AG04450 (cell line): ENCODE measurements at places on chromosomes 12 and 14.
A peak's percentile ranks its signal among the peaks of the same experiment; 100 is the strongest.

- DNase-seq, result no peak
Observed at GRCh38 chr12:45379261-45379660, 163.4 kb downstream of the ANO6 start.

- DNase-seq, result no peak
Observed at GRCh38 chr12:38157933-38158401, 158.6 kb upstream of the ALG10B start.

GRCh38 chr12:47962198-47962597, 1.2 kb upstream of the TMEM106C start:
- no peak for DNase-seq

GRCh38 chr12:558580-558979, 98.8 kb downstream of the B4GALNT3 start:
- DNase-seq, result no peak

DNA sequence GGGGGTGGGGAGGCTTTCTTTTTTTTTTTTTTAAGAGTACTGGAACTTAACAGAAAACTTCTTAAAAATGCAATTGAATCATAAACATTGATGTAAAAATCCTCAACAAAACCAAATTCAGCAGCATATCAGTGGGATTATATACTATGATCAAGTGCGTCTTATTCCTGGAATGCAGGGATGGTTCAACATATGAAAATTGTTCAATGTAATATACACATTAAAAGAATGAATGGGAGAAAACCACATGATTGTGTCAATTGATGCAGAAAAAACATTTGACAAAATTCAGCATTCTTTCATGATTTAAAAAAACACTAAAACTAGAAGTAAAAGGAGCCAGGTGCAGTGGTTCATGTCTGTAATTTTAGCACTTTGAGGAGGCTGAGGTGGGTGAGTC, 41.2 kb upstream of the CCT2 start:
- DNase-seq, result no peak

DNA sequence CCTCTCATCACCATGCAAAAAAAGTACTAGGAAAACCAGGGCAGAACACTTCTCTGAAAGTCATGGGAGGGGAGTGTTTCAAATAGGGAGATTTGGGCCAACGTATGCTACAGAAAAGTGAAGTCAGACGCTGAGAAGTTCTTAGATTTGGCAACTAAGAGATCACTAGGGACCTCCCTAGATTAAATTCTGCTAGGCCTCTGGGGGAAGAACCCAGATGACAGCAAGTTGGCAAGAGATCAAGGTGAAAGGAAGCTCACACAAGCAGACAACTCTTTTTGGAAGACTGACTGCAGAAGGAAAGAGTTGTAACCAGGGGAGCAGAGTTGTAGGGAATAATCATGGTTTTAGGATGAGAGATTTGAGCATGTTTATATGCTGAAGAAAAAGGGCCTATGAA, 20.7 kb downstream of the IQSEC3 start:
- DNase-seq, result no peak

- no peak for DNase-seq
Observed at GRCh38 chr12:115416869-115417268, 732.9 kb upstream of the TBX3 start.

DNA sequence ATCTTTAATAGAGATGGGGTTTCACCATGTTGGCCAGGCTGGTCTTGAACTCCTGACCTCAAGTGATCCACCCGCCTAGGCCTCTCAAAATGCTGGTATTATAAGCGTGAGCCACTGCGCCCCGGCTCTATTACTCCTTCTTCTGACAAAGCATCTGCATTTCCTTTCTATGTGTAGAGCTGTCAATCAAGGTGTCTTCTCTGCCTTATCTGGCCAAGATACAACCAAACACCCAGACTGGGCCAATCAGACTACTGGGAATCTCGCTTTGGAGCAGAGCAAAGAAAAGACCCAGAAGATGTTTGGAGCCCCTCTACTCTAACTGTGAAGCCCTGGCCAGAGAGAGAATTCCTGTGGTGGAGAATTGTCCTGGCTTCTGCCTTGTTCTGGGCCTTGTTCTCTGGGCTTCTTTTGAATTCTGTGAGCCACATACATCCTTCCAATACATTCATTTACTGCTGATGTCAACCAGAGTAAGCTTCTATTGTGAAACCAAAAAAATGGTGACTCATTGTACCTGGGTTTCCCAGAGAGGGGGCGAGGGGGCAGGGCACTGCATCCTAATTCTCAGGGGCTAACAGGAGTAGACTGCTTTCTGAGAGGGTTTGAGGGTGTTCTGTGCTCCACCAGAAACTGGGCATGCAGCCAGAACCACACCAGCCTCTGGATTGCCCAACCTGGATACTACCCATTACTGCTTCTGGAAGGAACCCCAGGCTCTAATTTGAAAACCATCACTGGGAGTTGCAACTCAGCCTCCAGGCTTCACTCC, 18.8 kb upstream of the FLVCR2 start:
- no peak for DNase-seq

DNA sequence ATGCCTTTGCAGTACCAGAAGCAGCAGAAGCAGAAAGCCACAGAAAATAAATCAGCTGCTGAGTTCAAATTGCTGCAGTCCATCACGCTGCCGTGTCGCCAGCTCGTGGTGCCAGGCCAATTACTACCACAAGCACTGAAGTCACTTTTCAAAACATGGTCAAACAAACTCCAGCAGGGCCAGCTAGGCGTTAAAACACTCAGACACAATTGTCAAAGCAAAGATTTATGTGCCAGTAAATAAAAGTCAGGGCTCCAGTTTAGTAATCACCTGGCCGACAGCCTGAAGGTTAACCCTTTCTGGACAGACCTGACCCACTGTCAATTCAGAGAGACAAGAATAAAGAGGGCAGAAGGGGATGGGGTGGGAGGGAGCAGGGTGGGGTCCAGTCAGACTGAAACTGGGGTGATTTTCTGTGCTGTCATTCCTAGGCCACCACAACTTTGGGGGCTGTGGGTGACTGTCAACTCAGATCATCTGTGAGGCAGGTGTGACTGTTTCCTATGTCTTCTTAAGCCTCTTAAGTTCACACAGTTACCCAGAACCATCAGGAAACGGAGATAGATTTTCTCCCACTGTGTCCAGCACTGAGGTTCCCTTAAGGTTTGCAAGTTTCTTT, 109.8 kb upstream of the FUT8 start:
- DNase-seq, result no peak

- DNase-seq, result no peak
Observed at GRCh38 chr14:24377657-24378056, 9.7 kb downstream of the NFATC4 start.

DNA sequence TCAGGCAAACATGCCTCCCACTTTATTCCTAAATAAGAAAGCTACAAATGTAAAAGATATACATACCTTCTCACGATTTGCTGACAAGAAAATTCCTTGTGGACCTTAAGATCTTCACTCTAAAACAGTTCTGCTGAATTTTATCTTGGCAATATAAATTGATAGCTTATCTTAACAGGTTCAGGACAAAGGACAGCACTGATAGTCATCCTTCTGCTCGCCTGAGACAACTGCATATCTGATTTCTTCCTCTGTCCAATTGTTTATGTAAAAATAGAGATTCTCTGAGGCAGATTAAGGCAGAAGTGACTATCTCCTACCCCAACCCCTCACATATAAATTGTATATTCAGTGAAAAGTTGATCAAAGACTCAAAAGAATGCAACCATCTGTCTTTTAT, 44.9 kb downstream of the CAPZA3 start:
- no peak for DNase-seq

DNA sequence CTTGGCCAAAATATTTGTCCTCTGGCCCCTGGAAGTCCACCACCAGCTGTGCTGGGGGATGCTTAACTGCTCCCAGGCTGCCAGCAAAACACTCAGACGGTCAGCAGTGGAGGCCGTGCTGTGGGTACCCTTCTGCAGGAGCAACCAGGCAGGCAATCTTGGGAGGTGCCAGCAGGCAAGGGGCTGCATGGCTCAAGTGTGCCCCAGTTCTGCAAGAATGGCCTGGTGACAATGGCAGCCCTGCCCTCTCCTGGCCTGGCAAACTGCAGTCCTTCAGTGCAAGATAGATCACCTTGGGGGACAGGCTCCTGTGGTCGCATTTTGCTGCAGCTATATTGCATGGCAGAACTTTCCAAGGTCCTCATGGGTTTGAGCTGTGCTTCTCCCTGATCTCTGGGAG, 728.3 kb downstream of the TMTC2 start:
- no peak for DNase-seq

GRCh38 chr12:69994724-69995173, 169.7 kb downstream of the MYRFL start:
- no peak for DNase-seq

DNA sequence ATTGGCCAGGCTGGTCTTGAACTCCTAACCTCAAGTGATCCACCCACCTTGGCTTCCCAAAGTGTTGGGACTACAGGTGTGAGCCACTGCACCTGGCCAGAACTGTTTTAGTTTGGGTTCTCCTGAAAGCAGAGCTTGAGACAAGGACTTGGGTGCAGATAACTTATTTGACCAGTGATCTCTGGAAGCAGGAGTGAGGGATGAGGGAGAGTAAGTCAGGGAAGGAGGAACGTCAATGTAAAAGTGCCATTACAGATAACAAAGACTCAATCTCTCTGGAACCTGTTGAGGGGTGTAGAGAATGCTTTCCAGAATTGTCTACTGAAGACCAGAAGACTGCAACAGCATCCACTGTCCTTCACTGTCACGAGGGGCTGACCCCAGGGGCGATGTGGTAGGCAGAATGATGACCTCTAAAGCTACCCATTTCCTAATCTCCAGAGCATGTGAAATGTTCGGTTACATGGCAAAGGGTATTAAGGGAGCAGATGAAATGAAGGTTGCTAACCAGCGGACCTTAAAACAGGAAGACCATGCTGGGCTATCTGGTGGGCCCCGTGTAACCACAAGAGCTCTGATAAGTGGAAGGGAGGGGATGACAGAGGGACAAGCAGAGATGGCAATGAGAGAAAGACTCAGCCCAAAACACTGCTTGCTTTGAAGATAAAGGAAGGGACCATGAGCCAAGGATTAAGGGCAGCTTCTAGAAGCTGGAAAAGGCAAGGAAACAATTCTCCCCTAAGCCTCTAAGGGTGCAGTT, 207.8 kb downstream of the RBM19 start:
- DNase-seq, result no peak

DNA sequence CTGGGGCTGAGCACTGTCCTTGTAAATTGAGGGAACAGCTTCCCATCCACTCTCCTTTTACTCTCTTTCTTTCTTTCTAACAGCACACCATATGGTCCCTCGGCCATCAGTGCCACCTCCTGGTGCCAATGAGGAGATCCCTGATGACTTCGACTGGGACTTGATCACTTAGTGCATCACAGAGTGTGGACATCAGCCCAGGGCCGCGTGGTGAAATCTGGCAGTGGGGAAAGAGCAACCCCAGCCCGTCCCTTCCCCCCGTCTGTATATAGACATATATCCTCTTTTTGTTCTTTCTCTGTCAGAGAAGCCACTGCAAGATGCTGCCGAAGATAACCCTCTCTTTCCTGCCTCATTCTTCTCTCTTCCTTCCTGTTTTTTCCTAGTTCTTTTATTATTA, 13.5 kb downstream of the C3AR1 start:
- DNase-seq, result no peak

- no peak for DNase-seq
Observed at GRCh38 chr12:122117979-122118378, 39.4 kb downstream of the MLXIP start.

- no peak for DNase-seq
Observed at GRCh38 chr12:53207042-53207441, at the start of gene ITGB7. Gene ITGB7, minus strand, starts transcription at chr12:53207251. Its CDS starts 6,808 bp downstream, at chr12:53200443.

DNA sequence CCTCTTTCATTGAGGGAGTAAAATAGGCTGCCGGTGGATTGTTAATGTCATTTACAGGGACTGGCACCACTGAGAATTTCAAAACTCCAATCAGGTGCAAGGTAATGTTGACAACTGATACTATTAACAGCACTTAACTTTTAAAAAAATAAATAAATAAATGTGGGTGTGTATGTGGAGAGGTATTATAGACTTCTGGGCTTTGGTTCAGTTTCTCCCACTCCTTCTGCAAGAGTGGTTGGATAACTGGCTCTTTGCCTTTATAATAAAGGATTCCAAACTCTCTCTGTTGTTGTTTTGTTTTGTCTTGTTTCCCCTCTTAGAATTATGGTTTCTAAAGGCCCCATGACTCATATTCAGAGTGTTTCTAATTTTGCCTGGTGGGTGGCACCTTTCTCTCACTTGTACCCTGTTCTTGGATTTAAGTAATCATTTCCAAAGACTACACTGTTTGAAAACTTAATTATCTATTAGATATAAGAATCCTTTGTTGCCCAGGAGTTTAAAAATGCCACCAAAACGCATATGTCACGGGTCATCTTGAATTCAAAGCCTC, 151.6 kb upstream of the ARID2 start:
- DNase-seq, result no peak

DNA sequence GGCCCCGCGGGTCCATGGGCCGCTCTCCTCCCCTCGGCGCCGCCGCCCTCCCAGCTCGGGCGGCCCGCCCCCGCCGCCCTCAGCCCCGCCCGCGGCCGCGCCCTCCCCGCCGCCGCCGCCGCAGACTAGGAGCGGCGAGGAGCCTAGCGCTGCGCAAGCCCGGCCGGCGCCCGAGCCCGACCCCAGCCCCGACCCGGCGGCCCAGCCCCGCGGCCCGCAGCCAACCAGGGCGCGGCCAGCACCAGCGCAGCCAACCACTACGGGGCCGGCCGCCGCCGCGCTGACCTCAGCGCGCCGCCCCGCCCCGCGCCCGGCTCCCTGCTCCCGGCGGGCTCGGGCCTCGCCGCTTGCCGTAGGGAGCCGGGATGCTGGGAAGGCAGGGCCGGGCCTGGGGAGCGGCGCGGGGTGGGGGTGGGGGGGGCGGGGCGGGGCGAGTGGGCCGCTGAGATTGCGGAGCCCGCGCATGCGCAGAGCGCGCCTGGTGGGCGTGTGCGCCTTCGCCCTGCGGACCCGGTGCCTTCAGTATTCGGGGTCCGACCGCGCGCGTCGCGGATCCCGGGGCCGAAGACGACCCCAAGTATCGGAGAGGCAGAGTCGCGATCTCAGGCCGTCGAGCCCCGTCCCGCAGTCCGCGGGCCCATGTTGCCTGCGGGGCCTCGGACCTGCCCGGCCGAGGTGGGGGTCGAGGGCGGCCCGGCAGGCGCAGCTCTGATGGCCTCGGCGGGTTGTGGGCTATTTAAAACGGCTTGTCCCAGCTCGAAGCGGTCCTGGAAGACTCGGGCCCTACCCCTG, at the start of gene CDC42BPB:
Gene CDC42BPB, minus strand, starts transcription at position 178 of the 792 bp plus-strand sequence. CDS start 376 bp downstream, outside the sequence.
- peak; percentile 67 for DNase-seq

DNA sequence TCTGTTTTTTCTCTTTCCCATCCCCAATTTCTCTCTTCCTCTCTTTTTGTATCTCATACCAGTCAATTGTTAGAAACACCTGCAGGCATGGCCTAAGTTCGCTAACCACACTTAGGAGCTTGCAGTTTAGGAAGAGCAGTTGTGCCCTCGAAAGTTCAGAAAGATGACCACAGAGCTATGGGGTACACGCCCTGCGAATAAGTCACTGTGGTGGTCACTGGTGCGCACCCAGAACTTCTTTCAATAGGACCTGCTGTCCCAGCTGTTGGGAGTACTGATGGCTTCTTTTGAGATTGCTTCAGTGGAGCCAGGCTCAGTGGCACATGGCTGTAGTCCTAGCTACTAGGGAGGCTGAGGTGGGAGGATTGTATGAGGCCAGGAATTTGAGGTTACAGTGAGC, 362.8 kb upstream of the TMTC1 start:
- DNase-seq, result no peak

- DNase-seq, result no peak
Observed at GRCh38 chr12:14367040-14367661, 1.7 kb downstream of the ATF7IP start.
